ENCODE measurements at places on chromosomes 1 and 21.

GRCh38 chr1:230074762-230075161 is 7.7 kb downstream of the GALNT2 start:
- no peak for DNase-seq

- DNase-seq: no peak
Observed at GRCh38 chr1:30914931-30915330, 6.4 kb upstream of the SDC3 start.

DNA sequence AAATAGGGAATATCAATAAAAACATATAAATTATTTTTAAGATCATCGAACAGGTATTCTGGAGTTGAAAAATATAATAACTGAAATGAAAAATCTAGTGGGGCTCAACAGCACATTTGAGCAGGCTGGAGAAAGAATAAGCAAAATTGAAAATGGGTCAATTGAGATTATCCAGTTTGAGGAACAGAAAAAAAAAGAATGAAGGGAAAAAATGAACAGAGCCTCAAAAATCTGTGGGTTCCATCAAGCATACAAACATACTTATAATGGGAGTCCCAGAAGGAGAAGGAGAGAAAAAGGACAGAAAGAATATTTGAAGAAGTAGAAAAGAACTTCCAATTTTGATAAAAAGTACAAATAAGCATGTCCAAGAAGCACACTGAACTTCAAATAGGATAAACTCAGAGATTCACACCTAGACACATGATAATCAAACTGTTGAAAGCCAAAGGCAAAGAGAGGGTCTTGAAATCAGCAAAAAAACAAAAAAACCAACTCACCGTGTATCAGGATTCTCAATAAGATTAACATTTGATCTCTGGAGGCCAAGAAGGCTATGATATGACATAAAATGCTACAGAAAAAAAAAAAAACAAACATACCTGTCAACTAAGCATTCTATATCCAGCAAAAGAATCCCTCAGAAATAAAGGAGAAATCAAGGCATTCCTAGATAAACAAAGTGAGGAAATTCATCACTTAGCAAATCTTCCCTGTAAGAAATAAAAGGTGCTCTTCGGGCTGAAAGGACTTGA is 5.4 kb upstream of the COQ8A start:
- DNase-seq: no peak

DNA sequence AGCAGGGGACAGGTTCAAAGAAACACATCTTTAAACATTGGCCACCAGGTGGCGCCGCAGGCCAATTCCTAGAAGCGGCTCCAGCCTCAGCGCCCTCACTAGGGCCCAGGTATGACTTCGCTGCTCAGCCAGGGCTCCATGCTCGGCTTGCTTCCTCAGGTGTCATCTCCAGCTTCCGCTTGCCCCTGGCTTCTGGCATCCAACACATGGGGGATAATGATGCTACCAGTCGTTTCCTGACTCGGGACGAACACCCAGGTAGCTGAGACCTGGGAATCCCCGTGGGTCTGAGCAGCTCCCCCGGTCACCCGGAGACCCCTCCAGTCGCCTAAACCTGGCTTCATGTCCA is 8.5 kb upstream of the MEX3A start:
- DNase-seq: no peak

- no peak for DNase-seq
Observed at GRCh38 chr1:24957016-24957807, 27.1 kb upstream of the RUNX3 start.

GRCh38 chr1:202745323-202745888 is 35.2 kb upstream of the SYT2 start:
- no peak for DNase-seq

GRCh38 chr1:239884796-239885195 is 206.9 kb upstream of the FMN2 start:
- no peak for DNase-seq

- peak; percentile 68 for DNase-seq
Observed at GRCh38 chr1:35557611-35558373, at the start of gene NCDN. NCDN (plus strand) TSS chr1:35557799; CDS start chr1:35558191, 392 bp downstream.

- no peak for DNase-seq
Observed at GRCh38 chr1:64578270-64578973, 108.5 kb downstream of the CACHD1 start.

GRCh38 chr1:150530491-150531159 is 15.1 kb downstream of the FALEC start:
- no peak for DNase-seq

GRCh38 chr1:51192213-51192843 is 43.7 kb upstream of the RNF11 start:
- peak; percentile 20 for DNase-seq

GRCh38 chr1:58755468-58755872 is 28.4 kb downstream of the JUN start:
- peak; percentile 99 for DNase-seq

- DNase-seq: no peak
Observed at GRCh38 chr1:193103759-193104501, 1.3 kb downstream of the GLRX2 start.

GRCh38 chr1:246308533-246309075 is 198.5 kb downstream of the SMYD3 start:
- no peak for DNase-seq

DNA sequence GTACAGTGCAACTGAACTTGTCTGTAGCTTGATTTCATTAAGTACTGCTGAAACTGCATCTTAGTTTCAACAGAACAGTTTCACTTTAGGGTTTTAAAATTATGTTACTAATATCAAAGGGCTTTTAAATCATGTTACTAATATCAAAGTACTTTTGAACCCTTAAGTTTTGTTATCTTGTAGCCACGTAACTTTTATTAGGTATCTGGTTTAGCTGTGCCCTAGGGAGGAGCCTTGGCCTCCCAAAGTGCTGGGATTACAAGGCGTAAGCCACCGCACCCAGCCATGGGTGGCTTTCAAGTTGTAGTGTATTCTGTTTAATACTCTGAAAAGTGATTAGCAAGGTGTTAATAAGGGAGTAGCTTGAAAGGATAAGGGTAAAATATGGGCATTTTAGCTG is 2.0 kb downstream of the KDM4A start:
- DNase-seq: no peak

DNA sequence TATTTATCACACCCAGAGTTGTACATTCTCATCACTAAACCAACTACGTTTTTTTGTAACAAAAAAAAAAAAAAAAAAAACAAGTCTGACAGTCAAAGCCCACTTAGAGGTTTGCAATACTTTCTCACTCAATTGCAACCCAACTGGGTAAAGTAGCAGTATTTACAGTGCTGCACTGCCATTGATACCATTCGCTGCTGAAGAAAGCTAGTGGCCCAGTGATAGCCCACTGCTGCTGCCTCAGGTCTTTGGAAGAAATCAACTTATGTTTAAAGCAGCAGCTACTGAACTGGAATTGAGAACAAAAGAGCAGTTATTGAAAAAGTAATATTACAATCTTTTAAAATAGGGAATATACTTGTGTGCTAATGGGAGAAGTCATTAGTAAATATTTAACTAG is 2.7 kb downstream of the HNRNPU start:
- no peak for DNase-seq

GRCh38 chr1:214280386-214281020 is 456 bp upstream of the SMYD2 start:
- DNase-seq: no peak

DNA sequence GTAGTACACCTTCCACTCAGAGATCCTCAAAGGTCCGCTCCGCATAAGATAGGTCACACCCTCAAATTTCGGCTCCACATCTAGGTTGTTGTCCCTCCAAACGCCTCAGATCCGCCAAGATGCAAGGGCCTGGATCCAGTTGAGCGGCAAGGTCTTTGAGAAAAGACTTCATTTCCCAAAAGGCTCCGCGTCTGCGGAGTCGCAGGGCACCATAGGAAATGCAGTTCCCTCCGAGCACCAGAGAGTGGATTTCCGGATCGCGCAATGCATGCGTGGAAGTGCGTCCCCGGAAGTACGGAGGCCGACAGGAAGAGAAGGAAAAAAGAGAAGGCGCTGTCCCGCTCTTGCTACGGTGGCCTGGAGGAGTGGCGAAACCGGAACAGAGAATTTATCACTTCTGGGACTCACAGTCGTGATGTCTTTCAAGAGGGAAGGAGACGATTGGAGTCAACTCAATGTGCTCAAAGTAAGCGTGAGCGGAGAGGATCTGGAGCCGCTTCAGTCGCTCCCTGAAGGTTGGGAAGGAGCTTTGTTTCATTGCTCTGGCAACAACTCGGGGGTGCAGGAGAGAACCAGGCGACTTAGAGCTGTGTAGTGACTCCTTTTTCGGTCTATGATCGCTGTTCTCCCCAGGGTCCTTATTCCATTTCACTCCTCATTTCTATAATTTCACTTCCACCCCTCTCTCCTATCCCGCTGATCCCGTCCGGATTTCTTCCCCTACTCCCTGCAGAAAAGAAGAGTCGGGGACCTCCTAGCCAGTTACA is at the start of the genes LYSMD1 and SCNM1:
Gene LYSMD1 (minus strand): TSS at position 165 of the 767 bp plus-strand sequence. CDS start 644 bp downstream, outside the sequence.
Gene SCNM1 (plus strand): TSS at position 407 of the 767 bp plus-strand sequence. CDS start 9 bp downstream, at position 416.
- DNase-seq: peak; percentile 93

All from BJ (cell line).